Left colon (tissue), 2 donors: ENCODE measurements at places on chromosomes 4 and X.

DNA sequence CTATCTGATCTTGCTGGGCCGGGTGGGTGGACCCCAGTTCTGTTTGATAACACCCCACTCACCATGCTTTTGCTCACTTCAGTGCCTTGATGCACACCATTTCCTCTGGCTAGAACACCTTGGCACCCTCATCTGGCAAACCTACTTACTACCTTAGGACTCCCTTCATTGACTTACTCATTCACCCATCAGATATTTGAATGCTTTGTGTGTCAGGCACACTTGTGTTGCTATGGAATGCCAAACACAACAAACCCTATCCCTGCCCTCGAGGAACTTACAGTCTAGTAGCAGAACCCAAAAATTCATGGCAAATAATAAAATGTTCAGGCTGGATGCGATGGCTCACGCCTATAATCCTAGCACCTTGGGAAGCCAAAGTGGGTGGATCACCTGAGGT, 13.9 kb downstream of the CCNG2 start:
- DNase-seq: no peak

- DNase-seq: no peak
Observed at GRCh38 chr4:86106475-86106874, 253.4 kb downstream of the MAPK10 start.

DNA sequence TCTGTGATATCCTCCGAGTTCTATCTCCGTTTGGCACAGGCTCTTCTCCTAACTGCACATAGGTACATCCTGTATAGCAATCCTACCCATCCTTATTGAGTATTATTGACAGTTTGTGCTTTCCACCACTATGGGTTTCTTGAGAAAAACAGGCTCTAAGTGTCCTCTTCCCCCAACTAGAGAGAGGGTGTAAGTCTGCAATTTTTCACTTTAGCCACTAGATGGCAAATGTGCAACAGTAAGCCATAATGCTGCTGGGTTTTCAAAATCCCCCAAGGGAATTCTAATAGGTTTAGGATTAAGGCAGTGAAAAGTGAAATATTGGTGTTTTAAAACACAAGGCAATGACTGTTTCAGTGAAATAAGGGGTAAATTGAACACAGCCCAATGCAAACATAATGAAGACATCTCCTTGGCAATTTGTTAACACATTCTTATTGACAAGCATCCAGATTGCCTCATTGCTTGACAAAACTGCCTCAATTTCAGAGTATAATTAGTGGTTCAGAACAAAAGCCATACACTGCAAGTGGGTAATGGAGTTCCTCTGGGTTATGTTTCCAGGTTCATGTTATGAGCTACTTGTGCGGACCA, 239.0 kb upstream of the HTR2C start:
- no peak for DNase-seq

GRCh38 chr4:155450676-155451075, 73.9 kb upstream of the MAP9 start:
- DNase-seq: no peak

DNA sequence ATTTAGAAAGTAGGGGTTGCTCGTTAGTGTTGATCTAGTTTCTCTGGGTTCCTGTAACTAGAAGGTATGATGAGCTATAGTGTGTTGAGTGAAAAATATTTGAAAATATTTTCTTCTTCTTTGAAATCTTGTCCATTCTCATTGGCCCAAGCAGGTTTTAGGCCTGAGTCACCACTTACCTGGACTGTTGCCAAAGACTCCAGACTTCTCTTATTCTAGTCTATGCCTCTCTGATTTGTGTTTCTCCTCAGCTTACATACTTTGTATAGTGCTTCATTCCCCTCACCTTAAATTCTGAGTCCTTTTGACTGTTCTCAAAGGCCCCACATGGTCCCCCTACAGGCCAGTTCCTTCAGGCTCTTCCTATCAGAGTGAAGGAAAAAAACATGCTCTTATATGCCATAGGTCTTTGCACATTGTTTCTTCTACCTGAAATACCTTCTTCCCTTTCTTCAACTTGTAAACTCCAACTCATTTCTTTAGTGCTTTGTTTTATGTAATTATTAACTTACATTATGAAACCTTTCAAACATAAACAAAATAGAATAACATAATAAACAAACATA, 258.2 kb downstream of the PPP1R2C start:
- DNase-seq: no peak

- DNase-seq: no peak
Observed at GRCh38 chr4:56321251-56321650, 66.0 kb downstream of the AASDH start.
